ENCODE measurements at places on chromosomes 1 and 21.
A peak's percentile ranks its signal among the peaks of the same experiment; 100 is the strongest.

DNA sequence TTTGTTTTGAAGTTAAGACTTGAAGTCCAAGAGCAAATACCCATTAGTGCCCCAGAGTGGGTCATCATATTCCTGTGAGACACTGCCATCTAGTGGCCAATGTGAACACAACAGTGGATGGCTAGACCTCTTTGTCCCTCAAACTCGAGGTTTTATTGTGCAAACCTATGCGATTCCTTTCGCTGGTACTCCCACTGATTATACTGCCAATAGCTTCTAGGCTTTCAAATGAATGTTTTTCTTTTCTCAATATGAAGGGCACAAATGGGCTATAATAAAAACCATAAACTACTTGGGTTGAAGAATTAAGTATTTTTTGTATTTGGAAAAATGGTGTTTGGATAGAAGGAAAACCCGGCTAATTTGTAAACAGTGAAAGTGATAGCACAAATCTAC, 100.4 kb upstream of the ZNF281 start:
- peak; percentile 57 for DNase-seq
- no peaks in the 10 kb centered on the region for H3K36me3 ChIP-seq
- H3K27ac ChIP-seq, result no peak overlapping the region

DNA sequence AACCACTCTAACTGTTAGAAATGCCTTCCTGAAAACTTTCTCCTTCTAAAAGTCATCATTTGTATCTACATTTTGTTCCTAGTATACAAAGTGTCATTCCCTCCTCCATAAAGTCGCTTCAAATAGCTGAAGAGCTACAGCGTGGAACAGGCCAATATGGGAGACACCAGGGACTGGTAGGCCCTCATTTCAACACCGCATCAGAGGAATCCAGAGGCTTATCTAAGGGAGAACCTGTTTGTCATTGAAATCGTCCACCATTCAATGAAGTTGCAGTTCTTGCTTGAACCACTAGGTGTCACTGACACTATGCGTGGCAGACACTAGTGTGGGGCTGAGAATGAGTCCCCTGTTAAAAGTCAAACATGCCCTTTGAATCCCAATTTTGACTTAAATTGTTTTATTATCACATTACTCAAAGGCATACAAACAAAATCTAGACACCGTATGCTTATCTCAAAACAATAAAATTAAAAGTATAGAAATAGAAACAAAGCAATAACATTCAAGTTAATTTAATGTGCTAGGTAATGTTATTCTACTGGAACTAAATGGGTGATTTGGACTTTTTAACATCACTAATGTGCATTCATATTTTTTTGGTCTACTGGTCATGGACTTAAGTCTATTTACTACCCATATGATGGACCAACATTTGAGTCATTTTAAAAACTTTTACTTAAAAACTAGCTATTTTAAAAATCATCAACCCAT, 182.3 kb downstream of the FCRL5 start:
- no peak for DNase-seq
- no peak overlapping the region for H3K4me3 ChIP-seq
- H3K4me1 ChIP-seq, result no peaks in the 10 kb centered on the region
- H3K27me3 ChIP-seq, result no peaks in the 10 kb centered on the region
- no peak overlapping the region for H3K27ac ChIP-seq

GRCh38 chr1:153364766-153365666, 7.4 kb downstream of the S100A9 start:
- no peak for DNase-seq
- H3K4me1 ChIP-seq, result no peaks in the 10 kb centered on the region
- H3K36me3 ChIP-seq, result no peaks in the 10 kb centered on the region
- no peaks in the 10 kb centered on the region for H3K27me3 ChIP-seq

GRCh38 chr21:45575993-45576837, 34.0 kb upstream of the SLC19A1 start:
- no peak overlapping the region for H3K27ac ChIP-seq
- no peak for DNase-seq
- H3K4me1 ChIP-seq, result no peaks in the 10 kb centered on the region

DNA sequence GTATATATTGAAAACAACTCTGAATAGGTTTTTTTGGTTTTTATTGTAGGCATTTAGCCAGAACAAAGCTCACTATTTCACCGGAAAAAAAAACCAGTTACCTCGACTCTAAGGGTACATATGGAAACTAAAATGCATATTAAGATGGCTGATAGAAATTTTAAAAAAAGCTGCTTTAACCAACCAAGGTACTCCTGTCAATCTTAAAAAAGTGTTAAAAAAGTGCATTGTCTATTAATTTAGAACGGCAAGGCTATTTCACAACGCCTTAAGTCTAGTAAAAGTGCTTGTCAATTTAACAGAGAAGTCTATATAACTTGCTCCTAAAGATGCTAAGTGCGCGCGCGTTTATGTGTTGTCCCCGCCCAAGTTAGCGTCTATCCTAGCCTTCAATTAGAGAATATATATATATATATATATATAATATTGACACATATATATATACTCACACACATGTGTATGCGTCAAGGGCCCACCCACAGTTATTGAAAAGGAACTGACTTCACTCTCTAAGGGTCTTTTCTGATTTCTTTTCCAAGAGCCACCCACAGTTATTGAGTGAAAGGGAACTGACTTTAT, 934 bp downstream of the ASPM start:
- H3K27ac ChIP-seq, result peak overlapping the region; percentile 13
- H3K36me3 ChIP-seq, result no peaks in the 10 kb centered on the region
- peak overlapping the region; percentile 87 for H3K4me3 ChIP-seq
- no peaks in the 10 kb centered on the region for H3K4me1 ChIP-seq
